ENCODE measurements at places on chromosomes 11 and 22.
A peak's percentile ranks its signal among the peaks of the same experiment; 100 is the strongest.

DNA sequence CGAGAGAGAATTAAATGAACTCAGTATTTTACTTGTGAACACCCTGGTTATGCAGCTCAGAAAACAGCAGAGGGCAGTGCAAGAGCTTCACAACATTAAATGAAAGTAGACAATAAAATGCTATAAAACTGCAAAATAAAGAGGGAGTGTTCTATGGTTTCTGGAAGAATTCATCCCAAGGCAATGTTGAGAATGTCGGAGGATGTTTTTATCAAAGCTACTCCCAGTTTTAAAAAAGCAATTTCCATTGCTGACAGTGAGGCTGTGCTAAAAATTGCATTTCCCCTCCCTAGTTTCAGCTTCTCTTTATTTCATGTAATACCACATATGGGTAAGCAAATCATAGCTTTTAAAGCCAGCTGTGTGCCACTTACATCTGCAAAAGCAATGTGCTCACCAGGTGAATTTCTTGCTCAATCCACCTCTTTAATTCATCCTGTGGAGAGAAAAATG, 296.8 kb downstream of the RAB38 start:
- DNase-seq: peak; percentile 11

DNA sequence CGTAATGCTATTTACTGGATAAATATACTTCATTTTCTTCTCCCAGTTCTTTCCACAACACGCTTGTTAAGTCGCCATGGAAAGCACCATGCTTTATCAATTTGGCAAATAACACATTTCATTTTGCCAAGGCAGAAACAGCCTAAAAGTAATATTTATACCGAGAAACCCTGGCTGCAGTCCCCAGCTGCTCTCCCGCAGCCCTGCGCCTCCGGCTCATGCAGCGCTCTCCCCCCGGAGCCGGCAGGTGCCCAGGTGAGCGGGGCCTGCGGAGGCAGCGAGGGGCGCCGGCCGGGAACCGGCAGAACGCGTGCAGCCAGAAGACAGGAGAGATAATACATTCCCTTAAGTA, 681 bp upstream of the ARHGEF12 start:
- DNase-seq: no peak

- DNase-seq: no peak
These were observed 12.0 kb upstream of the CAT start for GRCh38 chr11:34426766-34427185.

GRCh38 chr11:74683279-74683871, 47.9 kb downstream of the CHRDL2 start:
- no peak for DNase-seq

DNA sequence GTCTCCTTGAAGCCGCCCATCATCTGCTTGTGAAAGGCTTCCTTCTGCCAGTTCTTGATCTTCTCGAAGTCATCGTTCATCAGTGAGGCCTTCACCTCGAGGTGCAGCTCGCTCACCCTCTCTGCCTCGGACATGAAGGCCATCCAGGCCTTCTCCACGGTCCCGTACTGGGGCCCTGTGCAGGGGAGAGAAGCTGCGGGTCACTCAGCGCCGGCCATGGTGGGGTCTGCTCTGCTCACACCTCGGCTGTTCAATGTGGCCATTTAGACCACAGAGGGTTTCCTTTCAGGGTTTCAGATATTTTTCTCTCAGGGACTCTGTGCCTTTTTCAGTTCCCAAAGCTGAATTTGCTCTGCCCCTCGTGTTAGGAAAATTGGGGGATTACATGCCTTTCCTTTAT, 33.9 kb upstream of the ARFGAP3 start:
- DNase-seq: no peak

DNA sequence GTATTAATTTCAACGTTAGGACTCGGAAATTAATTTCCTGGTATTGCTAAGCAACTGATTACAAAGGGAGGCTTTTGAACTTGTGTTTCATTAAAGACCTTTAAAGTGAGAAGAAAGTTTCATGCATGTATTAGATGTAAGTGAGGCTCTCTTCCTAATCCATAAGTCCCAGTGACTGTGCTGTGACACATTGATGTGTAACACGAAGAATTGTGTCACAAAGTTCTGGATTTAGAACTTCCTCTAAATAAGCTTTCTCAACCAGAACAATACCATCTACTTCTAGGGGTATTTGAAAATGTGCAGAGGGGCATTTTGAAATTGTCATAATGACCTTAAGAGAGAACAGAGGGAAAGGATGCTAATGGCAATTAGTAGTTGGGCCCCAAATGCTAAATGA, 14.4 kb downstream of the DCUN1D5 start:
- no peak for DNase-seq

DNA sequence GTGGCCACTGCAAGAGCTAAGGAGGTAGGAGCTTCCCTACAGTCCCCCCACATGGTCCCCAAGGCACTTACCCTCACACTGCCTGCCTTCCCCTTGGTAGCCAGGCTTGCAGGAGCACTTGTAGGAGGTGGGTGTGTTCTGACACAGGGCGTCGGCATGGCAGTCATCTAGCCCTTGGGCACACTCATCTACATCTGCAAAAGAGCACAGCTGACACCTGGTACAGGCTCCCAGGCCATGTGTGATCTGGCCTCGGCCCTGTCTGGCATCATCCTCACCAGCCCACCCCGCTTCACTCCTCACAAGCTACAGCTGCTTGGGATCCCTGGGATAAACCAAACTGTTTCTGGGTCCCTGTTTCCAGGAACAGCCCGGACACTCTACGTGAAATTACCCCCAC, 1.8 kb downstream of the SCUBE2 start:
- no peak for DNase-seq

DNA sequence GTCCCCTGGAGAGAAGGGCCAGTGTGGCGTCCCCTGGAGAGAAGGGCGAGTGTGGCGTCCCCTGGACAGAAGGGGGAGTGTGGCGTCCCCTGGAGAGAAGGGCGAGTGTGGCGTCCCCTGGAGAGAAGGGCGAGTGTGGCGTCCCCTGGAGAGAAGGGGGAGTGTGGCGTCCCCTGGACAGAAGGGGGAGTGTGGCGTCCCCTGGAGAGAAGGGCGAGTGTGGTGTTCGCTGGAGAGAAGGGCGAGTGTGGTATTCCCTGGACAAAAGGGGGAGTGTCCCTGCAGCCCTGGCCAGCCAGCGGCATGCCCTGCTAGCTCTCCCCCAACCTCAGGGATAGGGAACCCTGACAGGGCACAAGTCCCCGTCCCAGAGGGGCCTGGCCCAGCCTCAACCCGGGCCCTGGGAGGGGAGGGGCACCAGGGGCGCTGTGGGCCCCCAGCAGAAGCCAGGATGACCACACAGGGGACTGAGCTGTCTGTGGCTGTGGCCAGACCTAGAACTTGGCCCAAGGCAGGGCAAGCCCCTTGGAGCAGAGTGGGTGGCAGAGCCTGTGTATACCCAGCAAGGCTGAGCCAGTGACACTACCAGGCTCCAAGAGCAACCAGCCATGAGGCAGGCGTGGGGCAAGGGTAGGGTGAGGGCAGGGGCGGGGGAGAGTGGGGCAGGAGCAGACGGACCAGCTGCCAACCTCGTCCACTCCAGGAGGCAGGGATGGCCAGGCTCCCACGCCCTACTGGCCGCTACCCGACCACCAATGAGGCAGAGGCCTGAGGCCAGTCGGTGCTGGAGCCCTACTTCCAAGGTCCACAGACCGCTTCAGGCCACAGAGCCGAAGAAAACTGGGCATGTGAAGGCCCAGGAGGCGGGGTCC, 4.2 kb downstream of the HRAS start:
- DNase-seq: no peak

DNA sequence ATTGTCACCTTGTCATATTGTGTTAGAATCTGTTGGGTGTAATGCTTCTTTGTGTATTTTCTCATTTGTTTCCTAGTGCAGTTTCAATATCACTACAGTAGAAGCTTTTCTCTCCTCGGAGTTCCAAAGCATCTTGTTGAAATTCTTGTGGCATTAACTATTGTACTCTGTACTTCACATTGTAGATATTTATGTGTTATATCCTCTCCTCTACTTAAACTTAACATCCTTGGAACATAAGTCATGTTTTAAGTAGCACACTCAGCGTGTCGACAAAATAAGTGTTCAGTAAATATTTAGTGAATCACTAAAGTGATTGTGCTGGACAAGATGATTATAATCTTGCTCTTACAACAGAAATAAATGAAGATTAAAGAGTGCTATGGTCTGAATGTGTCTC, 201.7 kb downstream of the ARHGAP42 start:
- no peak for DNase-seq

- no peak for DNase-seq
These were observed 25.0 kb downstream of the SHISAL1 start for GRCh38 chr22:44287741-44288140.

DNA sequence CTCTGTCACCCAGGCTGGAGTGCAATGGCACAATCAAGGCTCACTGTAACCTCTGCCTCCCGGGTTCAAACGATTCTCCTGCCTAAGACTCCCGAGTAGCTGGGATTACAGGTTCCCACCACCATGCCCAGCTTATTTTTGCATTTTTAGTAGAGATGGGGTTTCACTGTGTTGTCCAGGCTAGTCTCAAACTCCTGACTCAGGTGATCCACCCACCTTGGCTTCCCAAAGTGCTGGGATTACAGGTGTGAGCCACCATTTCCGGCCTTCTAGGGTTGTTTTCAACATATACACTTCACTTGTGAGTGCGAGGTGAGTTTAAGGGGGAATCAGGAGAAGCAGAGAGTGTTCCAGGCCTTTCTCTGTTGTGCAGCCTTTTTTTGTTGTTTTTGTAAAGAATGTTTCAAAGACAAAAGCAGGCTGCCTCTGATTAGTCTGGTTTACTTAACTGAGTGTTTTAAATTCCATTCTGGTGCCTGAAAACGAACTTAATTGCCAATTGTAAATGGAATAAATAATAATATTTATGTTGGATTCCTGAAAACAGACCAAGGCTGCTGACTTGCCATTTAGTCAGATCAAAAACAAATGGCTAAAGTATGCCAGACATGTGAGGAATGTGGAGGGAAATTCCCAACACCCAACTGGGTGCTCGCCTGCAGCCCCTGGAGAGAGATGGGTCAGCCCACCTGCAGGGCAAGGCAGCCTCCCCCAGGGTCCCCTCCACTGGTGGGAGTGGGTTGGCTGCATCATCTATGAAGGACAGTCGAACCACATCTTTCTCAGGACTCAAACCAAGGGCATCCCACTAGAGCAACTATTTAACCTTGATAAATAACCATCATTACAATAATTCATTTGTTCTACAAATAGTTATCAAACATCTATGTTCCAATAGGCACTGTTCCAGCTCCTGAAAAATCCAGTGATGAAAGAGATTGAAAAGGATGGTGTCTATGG, 4.6 kb upstream of the RANGAP1 start:
- DNase-seq: peak; percentile 35

DNA sequence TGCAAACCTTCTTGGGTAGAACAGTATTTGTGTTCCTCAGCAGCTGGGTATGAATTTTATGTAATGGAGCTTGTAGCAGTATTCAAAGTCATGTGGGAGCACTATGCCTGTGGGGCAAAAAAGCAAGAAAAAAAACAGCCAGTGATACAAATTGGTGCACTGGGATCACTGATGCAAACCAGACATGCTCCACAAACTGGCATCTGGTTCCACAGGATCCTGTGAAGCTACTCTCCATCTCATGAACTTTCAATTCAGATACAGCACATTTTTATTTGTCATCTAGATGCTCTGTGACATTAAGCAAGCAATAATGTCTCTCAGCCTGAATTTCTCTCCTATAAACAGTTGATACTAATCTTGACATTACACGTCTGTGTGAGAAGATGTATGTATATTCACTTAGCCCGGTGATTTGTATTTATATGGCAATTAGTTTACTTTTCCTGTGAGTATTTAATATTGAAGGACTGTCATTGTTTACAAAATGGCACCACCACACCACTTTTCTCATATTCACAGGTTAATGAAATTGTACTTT, 208.5 kb upstream of the GRIA4 start:
- no peak for DNase-seq

- no peak for DNase-seq
These were observed 22.8 kb upstream of the B4GALNT4 start for GRCh38 chr11:346529-346928.

DNA sequence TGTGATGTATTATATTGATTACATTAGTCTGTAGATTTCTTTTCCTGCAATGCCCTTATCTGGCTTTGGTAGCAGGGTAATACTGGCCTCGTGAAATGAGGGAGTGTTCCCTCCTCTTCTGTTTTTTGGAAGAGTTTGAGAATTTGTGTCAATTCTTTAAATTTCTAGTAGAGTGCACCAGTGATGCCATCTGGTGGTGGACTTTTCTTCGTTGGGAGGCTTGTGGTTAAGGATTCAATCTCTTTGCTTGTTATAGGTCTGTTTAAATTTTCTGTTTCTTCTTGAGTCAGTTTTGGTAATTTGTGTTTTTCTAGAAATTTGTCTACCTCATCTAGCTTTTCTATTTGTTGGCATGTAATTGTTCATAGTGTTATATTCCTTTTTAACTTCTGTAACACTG, 18.9 kb downstream of the SHANK3 start:
- no peak for DNase-seq

GRCh38 chr11:104666624-104667023, 231.6 kb downstream of the CASP12 start:
- DNase-seq: no peak
